ENCODE measurements at places on chromosomes 7 and 10.

DNA sequence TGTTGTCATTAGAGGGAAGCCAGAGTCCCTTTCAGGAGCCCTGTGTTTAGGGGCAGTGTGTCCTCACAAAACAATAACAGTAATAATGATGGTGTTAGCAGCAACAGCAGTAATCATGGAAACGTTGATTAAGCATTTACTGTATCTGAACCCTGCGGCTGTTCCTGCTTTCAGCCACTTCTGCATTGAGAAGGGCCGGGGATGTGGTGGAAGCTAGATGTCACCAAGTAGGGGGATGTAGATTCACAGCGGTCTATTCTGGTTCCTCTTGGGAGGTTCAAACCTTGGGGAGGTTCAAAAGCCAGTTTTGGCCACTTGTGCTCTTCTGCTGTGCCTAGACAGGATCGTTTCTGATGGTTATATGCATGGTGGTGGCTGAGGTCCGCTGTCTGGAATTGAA, 44.8 kb downstream of the PRPF18 start:
- no peak for DNase-seq

- DNase-seq, result no peak
Measured at GRCh38 chr7:42978496-42978895, 46.3 kb downstream of the MRPL32 start.

DNA sequence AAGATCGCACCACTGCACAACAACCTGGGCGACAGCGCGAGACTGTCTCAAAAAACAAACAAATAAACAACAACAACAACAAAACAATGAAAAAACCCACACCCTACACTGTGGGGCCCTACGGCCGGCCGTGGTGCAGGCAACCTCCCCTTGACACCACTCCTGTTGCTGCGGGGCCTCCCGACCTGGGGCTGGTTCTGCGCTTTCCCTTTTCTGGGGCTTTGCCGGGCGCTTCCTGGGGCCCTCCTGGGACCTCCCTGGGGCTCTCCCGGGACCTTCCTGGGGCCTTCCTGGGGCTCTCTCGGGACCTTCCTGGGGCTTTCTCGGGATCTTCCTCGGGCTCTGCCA, 46.6 kb downstream of the INSIG1 start:
- DNase-seq, result peak; percentile 29

- no peak for DNase-seq
Measured at GRCh38 chr7:1092806-1093501, 5.0 kb downstream of the GPER1 start.

DNA sequence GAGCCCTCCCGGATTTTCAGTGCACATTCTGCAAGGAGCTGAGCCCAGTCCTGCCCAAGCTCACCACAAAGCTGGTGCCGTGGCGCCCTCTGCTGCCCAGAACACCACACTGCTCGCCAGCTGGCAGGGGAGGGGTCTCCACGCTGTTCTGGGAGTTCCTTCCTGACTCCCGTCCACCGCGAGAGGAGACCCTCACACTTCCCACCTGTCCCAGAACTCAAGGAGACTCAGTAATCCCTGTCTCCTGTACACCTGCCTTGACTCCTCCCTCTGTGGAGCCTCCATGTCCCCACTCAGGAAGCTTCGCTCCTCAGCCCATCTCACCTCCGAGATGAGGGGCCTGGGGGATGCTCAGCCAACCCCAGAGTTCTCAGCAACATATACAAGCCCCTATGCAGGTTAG, 11.3 kb downstream of the C10orf105 start:
- peak; percentile 56 for DNase-seq

GRCh38 chr10:9015447-9015846, 961.0 kb downstream of the GATA3 start:
- DNase-seq, result no peak

GRCh38 chr7:16587790-16588189, 57.8 kb downstream of the ANKMY2 start:
- no peak for DNase-seq

GRCh38 chr10:61918989-61919388, 17.5 kb downstream of the ARID5B start:
- no peak for DNase-seq

DNA sequence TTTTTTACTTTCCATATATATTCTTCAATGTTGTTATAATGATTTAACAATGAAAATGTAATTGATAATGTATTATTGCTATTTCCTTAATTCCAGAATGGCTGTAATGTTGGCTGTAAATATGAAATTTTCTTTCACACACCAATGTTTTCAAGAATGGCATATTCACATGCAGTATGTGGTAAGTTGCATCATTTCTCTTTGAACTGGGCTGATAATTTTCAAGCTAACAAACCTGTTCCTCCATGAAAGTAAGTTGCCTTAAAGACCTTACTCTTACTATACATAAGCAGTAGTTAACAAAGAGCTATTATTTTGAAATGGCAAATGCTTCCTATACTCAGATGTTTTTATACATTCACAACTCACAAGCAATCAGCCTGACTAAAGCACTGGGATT, 154.5 kb downstream of the TMEM168 start:
- DNase-seq, result no peak

DNA sequence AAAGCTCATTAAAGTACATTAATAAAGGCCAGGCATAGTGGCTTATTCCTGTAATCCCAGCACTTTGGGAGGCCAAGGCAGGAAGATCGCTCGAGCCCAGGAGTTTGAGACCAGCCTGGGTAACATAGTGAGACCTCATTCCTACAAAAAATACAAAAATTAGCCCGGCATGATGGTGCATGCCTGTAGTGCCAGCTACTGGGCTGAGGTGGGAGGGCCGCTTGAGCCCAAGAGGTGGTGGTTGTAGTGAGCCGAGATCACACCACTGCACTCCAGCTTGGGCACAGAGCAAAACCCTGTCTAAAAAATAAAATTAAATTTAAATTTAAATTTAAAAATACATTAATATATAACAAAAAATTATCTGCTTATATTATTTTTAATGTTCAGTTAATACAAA, 7.1 kb upstream of the TAS2R39 start:
- no peak for DNase-seq

- DNase-seq, result no peak
Measured at GRCh38 chr10:47137311-47137851, 162.6 kb upstream of the GDF10 start.

- DNase-seq, result no peak
Measured at GRCh38 chr10:7264313-7264756, 146.5 kb downstream of the SFMBT2 start.

GRCh38 chr10:34955391-34955790, 134.8 kb downstream of the CUL2 start:
- DNase-seq, result no peak

All from stimulated activated CD4-positive, alpha-beta T cell treated with anti-CD3 and anti-CD28 coated beads, Interleukin-1b, Interleukin-23, amount 100 ng/mL, for 24 hours (primary cell).